ENCODE measurements at places on chromosomes 2 and 18.

GRCh38 chr18:24026457-24026856 lies 11.9 kb downstream of the TTC39C start:
- DNase-seq: no peak

GRCh38 chr2:230723363-230723762 lies 10.7 kb downstream of the CAB39 start:
- DNase-seq: no peak

DNA sequence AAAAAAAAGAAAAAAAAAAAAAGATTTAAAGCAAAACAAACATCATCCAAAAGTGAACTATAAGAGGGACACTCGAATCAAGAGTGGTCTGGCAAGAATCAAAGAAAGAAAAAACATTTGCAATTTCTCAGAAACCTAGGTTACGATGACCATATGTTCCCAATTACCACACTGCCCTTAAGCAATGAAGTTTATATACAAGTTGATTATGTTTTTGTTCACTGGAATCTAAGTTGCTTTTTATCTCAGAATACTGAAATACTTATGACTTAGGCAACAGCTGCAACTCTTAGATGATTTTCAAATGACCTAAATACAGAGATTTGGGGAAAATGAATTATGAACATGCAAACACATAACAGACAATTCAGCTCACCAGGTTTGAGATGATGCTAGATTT lies 597.1 kb upstream of the CHAC2 start:
- DNase-seq: no peak

DNA sequence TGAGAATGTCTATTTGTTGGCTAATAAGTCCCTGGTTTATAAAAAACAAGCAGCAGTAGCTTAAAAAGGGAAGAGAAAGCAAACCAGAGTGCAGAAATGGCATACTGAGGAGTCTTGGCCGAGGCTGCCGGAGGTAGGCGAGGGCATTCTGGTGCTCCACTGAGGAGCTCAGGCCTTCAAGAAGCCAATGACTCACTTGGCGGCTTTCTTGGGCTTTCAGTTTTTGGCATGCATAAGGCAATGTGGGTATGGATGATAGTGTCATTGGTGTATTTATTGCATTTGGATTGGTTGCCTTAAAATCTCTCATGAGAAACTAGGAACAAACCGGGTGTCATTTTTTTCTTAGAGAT lies 119.6 kb upstream of the ARL5A start:
- DNase-seq: no peak

DNA sequence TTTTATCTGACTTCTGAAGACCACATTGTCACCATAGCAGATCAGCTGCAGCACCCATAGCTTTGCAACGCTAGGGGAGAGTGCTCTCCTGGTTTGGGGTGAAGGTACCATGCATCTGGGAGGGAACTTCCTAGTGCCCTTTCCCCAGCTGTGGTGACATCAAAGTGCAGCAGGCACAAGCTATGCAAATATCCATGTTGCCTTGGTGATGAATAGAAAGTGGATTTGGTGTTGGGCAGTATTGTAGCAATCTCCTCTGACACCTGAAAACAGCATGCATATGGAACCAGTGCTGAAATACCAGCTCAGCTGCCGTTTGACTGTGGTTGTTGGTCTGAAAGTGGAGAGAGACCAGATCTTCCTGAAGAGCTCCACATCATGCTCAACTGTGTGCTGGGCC lies 37.1 kb downstream of the BCL2L11 start:
- DNase-seq: no peak

DNA sequence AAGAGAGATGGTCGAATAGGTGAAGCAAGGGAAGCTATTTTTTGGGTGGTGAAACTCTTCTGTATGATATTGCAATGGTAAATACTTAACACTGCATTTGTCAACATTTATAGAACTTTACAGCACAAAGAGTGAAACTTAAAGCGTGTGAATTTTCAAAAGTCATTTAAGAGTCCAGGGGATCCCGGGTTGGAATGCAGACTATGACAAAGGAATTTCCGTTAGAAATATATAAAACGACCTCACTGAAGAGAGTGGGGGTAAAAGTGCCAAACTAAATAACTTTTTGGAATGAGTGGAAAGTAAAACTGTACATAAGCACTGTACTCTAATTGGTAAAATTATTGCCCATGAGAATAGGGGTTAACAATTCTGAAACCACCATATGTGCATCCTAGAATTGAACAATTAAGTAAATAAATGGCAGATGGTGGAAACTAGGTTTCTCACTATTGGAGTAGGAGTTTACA lies 191.0 kb upstream of the FN1 start:
- no peak for DNase-seq

GRCh38 chr2:18741191-18741590 lies 151.8 kb upstream of the NT5C1B start:
- no peak for DNase-seq

- no peak for DNase-seq
These were observed 169.7 kb downstream of the TMEM163 start for GRCh38 chr2:134549104-134549503.

- no peak for DNase-seq
These were observed 301.4 kb downstream of the CMPK2 start for GRCh38 chr2:6564326-6564725.

DNA sequence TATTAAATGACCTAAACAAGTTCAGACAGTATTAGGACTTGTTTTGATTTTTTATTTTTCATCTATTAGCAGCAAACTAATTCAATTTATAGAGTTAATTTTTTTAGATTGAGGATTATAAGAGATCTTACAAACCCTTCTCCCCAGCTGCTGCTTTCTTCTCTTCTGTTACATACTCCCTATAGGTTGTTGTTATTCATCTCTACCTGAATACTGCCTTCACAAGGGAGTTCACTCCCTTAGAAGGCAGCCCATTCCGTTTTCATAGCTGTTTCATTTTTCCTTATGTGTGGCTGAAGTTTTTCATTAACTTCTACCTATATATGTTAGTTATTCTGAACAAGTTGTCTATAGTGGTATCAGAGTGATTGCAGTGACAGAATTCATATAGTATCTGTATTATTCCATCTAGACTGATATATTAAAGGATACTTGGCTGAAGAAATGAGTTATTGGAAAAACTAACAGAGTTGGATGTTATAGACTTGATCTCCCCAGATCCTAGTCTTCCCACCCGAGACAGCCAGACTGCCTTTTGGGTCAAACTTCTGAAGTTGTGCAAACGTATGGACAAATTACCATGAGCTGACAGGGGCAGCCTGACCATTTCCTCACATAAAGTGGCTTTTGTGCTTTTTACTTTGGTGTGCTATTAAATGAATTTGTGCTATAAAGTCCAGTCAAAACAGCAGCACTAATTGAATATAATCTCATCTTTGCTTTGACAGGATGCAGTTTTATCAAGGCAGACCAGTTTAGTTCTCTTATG lies 8.7 kb downstream of the GLS start:
- no peak for DNase-seq

GRCh38 chr2:168185583-168186274 lies 61.7 kb downstream of the STK39 start:
- no peak for DNase-seq

- no peak for DNase-seq
These were observed 28.2 kb downstream of the ABCG5 start for GRCh38 chr2:43810452-43810851.

DNA sequence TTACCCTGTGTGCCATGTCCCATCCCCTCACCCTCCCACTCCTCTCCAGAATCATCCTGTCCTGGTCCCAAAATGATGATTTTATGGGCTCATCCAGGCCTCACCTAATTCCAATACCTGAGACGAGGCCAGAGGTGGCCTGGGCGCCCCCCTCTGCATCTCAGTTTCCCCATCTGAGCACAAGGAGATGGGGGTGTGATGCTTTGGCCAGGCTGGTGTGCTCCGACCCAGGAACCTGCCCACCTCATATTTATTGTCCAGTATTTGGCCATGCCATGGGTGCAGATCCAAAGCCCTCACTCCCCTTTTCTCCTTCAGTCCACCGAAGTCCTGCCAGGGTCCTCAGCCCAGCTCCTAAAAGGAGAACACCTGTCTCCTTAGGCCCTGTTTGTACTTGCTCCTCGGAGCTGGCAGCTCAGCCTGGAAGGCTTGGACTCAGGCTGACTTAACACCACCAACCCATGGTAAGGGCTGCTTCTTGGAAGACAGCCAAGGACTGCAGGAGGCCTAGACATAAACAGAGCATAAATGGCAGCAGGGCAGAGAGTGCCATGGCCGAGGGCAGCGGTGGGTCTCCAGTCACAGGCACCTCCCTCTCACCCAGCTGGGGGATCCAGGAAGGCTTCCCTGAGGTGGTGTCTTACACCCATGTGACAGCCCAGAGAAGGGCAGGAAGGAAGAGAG lies 3.6 kb downstream of the TEX51 start:
- no peak for DNase-seq

GRCh38 chr2:120819720-120820210 lies 84.1 kb downstream of the GLI2 start:
- no peak for DNase-seq

DNA sequence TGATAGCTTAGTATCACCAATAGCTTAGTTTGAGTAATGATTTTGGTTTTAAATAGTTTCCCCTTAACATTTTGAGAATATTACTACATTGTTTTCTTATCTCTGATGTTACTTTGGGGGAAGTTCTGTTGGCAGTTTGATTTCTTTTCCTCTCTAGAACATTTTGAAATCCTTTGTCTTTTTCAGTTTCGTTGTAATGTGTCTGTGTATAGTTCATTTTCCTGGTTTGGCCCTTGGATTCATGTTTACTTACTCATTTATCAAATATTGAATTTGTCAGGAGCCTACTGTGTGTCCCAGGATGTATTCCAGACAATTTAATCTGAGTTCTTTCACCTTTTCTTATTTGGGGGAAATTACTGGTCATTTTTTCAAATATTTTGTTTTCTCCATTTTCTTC lies 16.7 kb downstream of the ANKRD12 start:
- no peak for DNase-seq

GRCh38 chr2:46690825-46691224 lies 211.5 kb downstream of the TMEM247 start:
- no peak for DNase-seq

GRCh38 chr2:121242976-121243375 lies 42.0 kb downstream of the TFCP2L1 start:
- DNase-seq: no peak

DNA sequence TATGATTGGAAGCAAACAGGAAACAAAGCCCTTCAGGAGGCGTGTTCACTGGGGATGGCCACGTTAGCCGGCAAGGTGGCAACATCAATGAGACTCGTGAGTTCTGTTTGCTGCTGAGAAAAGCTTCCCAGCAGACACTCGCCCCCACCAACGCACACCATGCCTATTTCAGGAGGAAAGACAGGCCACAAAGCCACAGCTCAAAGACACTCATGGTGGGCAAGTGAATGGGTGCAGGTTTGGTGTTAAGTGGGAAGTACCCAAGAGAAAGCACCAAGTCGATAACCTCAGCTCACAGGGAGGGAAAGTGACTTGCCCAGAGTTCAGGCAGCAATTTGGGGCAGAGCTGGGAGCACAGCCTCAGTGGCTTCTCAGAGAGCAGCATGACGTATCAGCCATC lies 10.5 kb upstream of the MTERF4 start:
- no peak for DNase-seq

DNA sequence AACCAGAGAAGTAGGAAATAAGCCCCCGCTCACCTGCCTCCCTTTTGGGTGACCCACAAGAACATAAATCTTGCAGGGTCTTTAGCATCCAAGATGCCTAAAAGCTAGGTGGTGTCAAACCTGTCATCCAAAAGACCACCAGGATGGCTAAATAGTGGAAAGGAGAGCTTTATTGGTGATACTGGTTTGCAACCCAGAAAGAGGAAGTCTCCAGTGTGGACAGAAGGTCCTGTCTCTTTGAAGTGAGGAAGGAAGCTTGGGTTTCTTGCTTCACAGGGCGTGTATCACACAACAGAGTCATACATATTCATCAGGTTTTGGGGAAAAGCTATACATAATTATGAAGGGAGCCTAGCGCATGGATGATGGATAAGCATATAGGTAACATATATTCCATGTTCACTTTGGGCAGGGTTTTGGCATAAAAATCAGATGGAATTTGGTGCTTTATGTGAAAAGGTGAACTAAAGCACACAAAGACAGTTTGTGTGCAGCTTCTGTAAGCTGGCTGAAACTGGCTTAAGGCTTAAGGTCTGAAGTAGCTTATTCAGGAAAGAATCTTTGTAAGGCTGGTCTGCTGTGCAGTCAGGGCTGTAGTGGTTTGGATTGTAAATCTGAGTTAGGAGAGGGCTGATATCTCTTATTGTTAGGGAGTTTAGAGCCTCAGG lies 102.2 kb upstream of the MSH2 start:
- no peak for DNase-seq

DNA sequence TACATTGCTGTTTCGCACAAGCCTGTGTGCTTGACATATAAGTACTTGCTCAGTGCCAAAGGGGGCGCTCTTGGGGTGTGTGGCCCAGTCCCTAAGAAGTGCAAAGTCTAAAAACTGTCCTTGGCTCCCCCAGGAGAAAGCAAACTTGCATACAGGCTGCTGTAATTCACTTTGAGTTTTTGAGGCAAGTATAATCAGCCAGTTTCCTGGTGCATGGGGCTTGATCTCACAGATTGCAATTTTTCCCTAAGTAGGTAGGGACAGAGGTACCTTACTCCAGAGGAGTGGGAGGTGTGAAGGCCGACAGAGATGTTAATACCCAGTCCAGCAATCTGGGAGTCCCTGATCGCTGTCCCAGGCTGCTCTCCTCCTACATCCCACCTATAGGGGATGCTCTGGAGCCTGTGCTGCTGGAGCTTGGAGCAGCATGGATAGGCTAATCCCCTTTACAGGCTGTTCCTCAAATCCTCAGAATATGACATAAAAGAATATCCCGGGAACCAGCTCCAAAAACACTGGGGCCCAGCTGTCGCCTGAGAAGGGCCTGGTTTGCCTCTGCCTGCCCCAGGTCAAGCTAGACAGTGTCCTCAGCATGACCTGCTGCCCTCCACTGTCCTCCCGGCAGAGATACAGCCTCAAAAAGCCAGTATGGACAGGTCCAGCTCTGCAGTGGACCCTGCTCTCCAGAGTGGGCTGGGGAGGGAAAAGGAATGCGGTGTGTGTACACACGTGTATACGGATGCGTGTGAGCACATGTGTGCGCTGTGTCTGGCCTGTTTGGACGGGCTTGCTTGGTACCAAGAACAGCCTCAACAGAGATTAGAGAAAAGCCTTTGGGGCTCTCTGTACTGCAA lies 136.5 kb upstream of the HAAO start:
- DNase-seq: no peak

- DNase-seq: no peak
These were observed 96.9 kb upstream of the ZNF397 start for GRCh38 chr18:35143622-35144596.
